Left hindlimb (tissue), 1 donor: ENCODE measurements at places on chromosomes 7 and 10.

- DNase-seq: no peak
Measured at GRCh38 chr10:71651428-71651827, 68.2 kb downstream of the C10orf105 start.

DNA sequence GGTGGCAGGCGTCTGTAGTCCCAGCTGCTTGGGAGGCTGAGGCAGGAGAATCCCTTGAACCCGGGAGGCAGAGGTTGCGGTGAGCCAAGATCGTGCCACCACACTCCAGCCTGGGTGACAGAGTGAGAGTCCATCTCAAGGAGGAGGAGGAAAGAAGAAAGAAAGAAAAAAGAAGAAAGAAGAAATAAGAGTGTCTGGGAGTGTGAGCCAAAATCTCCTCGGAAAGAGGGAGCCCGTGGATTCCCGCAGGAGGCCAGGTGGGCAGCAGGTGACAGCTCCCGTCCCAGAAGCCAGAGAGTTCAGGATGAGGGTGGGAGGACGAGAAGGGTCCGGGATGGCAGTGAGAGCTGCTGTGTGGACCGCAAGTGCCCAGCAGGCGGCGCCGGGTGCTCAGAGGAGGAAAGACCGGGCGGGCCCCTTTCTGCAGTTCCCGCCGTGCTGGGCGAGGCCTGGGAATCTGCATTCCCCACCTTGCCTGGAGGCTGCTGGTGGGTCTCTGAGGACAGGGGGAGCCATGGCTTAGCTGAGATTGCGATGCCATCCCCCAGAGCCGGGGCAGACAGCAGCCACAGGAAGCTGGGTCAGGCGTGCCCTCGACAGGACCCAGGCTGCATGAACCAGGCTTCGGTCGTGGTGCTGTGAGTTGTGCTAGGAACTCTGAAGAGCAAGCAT lies 17.1 kb upstream of the AMZ1 start:
- DNase-seq: no peak

GRCh38 chr7:102412548-102412947 lies 16.4 kb downstream of the PRKRIP1 start:
- no peak for DNase-seq

DNA sequence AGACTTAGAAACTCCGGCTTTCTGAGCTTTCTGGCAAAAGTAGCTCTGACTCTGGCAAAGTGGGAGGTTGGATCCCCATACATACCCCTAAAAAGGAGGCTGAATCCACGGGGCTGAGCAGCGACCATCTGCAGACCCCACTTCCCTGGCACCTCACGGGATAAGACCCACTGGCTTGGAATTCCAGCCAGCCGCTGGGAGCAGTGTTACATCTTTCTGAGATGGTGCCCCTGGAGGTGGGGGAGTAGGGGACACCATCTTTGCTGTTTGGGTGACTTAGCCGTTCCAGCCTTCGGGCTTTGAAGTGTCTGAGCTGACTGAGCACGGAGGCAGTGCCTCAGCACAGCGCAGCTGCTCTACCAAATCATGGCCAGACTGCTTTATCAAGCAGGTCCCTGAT lies 45.0 kb upstream of the GRM3 start:
- no peak for DNase-seq

DNA sequence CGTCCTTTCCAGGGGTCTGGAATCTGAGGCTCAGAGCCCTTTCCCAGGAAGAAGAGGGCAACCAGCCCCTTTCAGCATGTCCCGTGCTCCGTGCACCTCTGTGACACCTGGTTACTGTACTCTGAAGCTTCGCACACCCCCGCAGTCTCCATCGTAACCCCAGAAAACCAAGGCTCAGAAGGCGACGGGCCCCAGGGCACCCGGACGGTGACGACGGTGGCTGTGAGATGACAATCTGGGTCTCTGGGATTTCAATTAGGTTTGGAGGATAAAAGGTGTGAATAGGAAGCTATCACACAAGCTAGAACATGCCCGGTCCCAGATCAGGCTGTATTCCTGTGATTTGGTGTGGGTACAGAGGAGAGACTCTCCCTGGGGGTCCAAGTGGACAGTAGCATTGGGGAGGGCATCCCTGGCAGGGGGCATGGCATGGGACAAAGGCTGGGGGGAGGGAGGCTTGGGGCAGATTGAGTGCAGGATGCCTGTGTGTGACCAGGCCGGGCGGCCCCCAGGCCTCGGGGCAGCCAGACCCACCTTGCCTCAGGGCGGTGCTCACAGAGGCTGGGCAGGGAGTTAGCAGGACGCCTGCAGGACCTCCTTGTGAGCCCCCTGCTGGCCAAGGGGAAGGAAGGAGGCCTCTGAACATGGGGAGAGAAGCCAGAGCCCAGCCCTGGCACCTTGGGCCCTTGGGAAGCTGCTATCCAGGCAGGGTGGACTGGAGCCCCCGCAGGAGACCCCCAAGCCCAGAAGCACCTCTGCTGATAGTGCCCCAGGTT lies 23.4 kb upstream of the PSMG3 start:
- DNase-seq: no peak

- peak; percentile 54 for DNase-seq
Measured at GRCh38 chr7:127252778-127253280, at the start of gene GRM8. GRM8 (minus strand) TSS chr7:127252941.

GRCh38 chr10:121595351-121595805 lies 2.9 kb downstream of the FGFR2 start:
- DNase-seq: no peak

- DNase-seq: peak; percentile 94
Measured at GRCh38 chr7:100867040-100867775, at the start of gene TRIP6. TRIP6 (plus strand) TSS chr7:100867387; CDS start chr7:100867498, 111 bp downstream.

- no peak for DNase-seq
Measured at GRCh38 chr10:16867556-16867955, 50.3 kb upstream of the RSU1 start.

DNA sequence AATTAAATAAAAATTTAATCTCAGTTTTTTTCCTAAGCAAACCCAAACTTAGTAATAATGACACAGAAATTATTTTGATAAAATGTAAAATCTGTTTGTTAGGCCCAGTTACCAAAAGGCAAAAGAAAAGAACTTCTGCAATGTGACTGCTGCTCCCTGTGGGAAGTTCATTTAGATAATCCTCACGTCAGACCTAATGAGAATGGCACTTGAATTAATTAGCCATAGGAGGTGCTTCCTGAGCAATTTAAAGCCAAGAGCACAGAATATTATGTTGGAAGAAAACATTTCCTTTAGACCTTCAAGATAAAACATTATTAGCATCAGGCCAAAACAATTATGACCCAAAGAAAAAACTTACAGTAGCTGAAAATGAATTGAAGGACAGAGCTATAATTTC lies 19.4 kb downstream of the SPAM1 start:
- DNase-seq: no peak

DNA sequence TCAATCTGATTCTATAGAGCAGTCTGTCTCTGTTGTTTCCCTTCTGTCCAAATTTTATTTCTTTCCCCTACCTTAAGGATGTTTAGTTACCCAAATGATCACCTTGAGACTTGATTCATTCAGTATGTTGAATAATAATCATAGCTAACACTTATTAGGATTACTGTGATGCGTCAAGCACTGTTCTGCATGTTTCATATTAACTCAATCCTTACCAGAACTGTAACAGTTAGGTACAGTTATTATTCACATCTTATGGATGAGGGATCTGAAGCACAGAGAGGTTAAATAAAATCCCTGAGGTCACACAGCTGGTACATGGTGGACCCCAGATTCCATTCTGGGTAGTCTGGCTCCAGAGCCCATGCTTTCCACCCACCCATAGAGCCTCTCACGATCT lies 97.9 kb upstream of the SAMD8 start:
- no peak for DNase-seq

GRCh38 chr7:25025218-25025671 lies 45.3 kb upstream of the OSBPL3 start:
- no peak for DNase-seq

GRCh38 chr7:36638140-36638539 lies 86.2 kb downstream of the AOAH start:
- no peak for DNase-seq

DNA sequence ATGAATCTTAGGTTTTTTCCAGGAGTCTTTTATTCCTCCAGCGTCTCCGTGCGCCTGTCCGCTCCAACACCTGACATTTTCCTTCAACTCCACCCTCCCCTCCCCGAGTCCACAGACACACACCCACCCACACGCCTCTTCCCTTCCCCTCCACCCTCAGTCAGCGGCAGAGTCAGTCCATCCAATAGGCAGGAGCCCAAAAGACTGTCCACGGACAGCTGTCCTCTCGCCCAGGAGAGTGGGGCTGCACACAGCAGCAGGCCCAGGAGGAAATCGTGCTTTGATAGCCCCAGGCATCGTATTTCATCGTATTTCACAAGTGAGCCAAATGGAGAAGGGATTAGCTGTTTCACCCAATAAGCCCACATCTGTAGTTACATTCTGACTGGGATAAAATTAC lies 285.1 kb downstream of the ZEB1 start:
- DNase-seq: peak; percentile 75

DNA sequence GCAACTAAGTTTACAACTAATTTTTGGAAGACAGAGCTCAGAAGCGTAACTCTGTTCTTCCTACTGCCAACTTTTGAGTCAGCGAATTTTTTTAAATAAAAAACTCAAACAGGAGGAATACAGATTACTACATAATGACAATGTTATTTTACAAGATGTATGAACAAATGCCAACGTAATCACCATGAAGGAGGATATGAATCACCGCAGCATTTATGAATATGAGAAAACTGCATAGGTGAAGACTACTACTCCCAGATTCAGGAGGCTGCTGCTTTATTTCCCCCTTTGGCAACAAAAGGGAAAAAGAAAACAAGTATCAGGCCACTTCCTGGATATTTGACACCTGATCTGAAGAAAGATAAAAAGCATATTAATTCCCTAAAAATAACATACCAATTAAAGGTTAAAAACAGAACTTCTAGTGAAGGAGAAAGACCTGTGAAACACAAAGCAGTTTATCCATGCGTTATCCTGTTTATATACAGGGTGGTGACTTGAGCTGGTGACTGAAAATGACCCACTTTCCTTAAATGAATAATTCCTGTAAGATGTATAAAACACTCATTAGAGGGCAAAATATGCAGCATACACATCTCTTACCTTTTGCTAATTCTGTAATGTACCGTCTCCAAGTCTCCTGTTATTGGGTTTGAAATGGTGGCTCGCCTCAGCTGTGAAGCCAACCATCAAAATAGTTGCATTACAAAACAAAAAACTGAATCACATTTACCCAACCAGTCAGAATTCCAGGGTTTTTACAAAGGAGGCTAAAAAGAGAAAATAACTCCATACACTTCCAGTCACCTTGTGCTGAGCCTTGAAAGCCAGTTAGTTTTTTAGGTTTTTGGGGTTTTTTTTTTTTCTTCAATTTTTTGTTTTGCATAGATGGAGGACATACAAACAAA lies 52.0 kb downstream of the P4HA1 start:
- no peak for DNase-seq

GRCh38 chr10:68665841-68666240 lies 55.2 kb upstream of the CCAR1 start:
- no peak for DNase-seq

DNA sequence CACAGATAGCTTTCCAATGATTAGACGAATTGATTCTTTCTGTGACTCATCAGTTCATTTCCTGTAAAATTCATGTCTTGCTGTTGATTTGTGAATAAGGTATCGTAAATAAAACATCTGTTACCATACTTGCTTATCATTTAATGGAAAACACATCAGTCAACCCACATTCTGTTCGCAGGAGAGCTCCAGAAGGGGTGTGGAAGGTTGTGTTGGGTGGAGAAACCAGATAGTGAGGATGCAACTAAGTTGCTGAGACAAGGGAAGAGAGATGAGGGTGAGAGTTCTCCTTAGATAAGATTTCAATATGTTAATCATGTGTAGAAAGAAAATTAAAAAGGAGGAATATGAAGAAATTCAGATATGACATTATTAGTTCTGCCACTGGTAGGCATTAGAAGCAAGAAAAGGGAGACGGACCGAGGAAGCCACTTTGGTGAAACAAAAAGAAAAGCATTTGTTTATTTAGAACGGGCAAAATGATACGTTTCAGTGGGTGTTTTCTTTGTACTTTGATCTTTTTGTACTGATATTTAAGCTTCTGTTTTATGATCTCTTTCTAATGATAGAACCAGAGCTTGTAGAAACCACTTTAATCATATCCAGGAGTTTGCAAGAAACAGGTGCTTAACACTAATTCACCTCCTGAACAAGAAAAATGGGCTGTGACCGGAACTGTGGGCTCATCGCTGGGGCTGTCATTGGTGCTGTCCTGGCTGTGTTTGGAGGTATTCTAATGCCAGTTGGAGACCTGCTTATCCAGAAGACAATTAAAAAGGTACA lies 7.8 kb downstream of the CD36 start:
- DNase-seq: no peak

DNA sequence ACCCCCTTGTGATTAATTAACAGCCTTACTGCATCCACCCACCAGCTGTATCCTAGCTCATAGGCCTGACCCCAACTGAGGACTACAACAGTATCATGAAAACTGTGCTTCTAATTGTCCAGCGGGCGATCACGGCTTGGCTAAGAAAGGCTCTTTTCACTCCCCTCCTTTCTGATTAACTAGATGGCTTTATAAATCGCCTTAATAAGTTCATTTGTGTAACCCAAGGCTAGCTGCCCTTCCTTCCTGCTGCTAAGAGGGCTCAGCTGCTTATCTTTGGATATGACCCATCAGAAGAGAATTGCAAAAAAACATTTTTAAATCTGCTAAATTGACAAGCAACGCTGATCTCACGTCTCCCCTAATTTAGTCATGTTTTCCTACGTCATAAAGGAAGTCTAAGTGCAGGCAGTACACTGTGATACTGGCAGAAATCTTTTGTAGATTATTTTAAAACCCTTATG lies 163.0 kb upstream of the LAMB4 start:
- DNase-seq: no peak

DNA sequence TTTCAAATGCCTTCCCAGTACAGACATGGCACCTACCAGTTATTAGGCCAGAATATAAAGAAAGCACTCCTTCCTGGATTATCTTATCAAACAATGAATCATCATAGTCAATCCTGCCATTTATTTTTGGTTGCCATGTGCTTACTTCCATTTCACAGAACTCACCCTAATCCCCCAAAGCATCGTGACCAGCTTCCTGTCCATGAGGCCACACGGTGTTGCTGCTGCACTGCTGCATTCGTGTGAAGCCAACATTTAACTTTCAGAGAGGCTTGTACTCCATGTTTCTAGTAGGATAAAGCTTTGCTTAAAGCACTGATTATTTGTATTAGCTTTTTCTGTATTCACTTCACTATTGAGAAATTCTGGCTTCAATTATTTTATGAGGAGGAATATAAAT lies 14.4 kb downstream of the COL28A1 start:
- no peak for DNase-seq
